ENCODE measurements at places on chromosomes 16 and 17. TPM values are rescaled to one million over a fixed set of nuclear protein-coding genes. Genes with fewer than 3 reads are reported as not detected.
A peak's percentile ranks its signal among the peaks of the same experiment; 100 is the strongest.

DNA sequence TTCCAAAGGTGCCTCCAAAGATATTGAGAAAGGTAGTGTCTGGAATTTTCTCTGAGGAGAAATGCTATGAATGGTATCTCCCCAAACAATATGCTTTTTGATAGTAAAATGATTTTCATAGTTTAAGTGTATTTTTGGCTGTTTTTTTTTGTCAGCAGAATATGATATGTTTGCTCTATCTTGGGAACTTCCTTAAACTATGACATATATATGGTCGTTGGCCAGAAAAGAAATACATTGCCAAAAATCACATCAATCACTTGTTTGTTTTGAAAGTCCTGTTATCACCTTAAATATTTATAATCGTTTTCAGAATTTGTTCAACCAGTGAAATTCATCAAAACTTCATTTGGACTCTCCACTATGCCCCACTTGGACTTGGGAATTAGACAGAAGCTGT, 816.9 kb downstream of the CDH11 start:
- no peak for DNase-seq

DNA sequence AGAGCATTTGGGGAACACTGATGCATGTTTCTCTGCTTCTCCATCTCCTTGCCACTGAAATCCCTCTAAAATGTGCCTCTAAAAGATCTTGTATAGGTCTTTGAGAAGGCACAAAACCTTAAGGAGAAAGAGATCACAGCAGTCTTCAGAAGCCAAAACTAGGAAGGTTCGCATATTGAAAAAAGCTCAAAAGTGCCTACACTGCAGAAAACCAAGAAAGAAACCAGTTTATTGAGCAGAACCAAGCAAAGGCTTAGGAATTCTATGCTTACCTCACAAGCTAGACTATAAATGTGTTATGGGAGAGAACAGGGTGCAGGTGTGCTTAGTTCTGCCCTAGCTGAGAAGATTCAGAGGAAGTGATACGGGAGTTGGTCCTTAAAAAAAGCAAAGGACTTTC, 16.6 kb downstream of the DGKE start:
- no peak for DNase-seq

GRCh38 chr16:87855852-87856715, 13.2 kb downstream of the SLC7A5 start:
- peak; percentile 85 for DNase-seq

GRCh38 chr16:58384437-58385055, 7.7 kb upstream of the GINS3 start:
- no peak for DNase-seq

GRCh38 chr17:54373970-54374369, 526.7 kb upstream of the TOM1L1 start:
- DNase-seq: no peak

DNA sequence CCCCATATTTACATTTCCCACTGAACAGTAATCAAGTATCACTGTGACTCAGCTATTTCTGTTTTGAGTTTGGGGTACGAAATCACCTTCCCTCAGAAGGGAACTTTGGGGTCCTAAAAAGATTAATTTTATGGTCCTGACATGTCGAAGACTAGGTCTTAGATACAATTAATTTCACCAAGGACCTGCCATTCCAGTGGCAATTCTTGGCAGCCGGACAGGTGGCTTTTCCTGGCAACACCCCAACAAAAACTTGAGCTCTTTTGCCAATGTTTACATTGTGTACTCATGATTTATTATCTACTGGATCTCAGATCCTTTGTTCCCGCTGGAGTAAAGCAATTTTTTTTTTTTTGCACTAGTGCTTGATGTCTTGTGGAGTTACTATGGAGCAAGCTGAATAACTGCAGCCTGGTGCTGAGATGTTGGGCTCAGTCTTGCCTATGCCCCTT, 14.4 kb downstream of the SLFN5 start:
- no peak for DNase-seq

DNA sequence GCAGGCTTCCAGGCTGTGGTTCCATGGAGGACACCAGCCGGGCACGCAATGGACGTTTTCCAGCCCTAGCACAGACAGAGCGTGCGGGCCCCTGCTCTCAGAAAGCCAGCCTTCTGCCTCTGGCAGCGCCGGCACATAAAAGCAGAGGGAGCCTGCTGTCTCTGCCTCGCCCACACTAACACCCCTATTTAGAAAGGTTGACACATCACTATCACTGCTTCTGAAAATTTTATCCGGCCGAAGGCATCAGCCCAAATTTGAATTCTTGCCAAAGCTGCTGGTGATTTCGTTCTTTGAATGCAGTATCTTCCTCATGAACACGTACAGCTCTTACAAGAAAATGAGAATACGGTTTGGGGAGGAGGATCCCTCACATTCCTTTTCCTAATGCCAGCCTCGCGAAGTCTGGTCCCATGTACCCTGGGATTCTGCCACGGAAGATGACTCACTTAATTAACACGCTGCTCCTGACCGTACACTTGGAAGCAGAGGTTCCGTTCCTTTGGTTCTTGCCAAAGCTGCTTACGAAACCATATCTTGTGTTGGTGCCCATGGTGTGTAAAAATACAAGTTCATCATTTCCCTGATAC, 1.3 kb upstream of the RAB11FIP3 start:
- DNase-seq: no peak

TBC1D3H gene
- total RNA-seq: not detected
